ENCODE measurements at places on chromosomes 4 and X.

- no peak for DNase-seq
Observed at GRCh38 chr4:2071912-2072867, 13.1 kb downstream of the NAT8L start.

DNA sequence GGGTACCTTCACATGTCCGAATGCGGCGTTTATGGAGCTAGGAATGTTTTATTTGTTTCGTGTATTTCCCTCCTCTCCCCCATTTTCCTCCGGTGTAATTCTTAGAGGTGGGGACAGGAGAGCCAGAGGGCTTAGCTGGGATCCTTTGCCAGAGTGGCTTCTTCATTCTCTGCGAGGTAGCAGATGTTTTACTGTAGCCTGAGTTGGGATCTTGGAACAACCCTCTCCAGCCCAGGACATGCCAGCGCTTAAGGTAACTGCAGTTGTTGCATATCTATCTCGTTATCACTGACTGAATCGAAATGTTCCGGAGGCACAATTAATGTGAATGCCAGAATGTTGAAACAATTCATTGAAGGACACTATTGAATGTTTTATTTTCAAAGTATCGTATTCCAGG, 59.0 kb upstream of the DYNLT3 start:
- no peak for DNase-seq

DNA sequence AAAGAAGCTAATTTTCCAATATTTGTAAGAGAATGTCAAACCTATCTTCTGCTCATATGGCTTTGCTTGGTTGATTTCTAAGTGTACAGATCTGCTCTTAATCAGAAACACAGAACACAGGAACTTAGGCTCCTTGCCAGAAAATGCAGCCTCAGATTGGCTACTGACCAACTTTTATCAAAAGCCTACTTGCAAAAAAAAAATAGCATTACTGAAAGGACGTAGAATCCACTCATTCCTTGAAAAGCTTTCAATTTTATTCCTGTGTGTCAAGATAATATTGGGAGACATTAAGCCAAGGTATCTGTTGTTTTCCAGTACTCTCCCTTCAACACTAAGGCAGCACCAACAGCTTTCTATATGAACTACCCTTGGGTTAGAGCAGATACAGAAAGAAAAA, 127.6 kb upstream of the INTU start:
- DNase-seq: no peak

GRCh38 chrX:150229030-150229429, 134.1 kb upstream of the MAMLD1 start:
- no peak for DNase-seq

- no peak for DNase-seq
Observed at GRCh38 chrX:100648458-100649417, 4.7 kb downstream of the SRPX2 start.

DNA sequence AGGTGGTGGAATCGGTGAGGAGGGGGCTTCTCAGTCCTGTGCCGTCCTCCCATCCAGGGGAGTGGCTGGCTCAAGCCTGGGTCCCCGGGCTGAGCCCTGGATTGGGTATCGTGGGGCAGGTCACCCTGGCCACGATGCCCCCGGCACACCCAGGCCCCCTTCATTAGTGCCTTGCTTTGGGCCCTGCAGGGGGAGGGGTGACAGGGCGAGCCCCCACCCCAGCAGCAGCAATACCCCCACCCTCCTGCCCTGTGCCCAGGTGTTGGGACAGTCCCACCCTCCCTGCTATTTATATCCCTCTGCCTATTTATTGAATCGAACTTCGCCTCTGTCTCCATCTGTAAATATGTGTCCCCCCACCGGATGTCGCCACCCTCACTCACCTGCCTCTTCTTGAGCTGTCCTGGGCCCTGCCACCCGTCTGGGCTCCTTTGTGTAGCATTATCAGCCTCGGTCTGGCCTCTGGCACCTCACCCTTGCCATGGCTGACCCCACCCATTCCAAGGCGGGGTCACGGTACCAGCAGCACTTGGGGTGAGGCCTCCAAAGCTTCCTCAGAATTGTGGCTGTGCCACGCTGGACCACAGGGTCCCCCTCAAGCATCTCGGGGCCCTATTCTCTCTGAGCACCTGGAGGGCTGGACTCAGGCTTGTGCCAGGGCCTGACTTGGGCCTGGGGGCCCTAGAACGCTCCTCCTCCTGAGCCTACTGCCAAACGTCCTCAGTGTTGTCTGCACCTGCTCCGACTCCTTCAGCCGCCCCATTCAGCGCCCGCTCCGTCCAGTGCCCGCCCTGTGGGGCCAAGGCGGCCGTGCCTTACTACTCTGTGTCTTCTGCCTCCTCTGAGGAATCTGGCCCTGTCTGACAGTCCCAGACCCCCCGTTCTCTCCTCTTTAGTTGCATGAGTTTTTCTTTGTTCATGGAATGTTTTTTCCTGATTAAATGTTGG, 6.1 kb downstream of the LAGE3 start:
- DNase-seq: no peak

GRCh38 chr4:86530183-86530582, 63.9 kb upstream of the PTPN13 start:
- DNase-seq: no peak

DNA sequence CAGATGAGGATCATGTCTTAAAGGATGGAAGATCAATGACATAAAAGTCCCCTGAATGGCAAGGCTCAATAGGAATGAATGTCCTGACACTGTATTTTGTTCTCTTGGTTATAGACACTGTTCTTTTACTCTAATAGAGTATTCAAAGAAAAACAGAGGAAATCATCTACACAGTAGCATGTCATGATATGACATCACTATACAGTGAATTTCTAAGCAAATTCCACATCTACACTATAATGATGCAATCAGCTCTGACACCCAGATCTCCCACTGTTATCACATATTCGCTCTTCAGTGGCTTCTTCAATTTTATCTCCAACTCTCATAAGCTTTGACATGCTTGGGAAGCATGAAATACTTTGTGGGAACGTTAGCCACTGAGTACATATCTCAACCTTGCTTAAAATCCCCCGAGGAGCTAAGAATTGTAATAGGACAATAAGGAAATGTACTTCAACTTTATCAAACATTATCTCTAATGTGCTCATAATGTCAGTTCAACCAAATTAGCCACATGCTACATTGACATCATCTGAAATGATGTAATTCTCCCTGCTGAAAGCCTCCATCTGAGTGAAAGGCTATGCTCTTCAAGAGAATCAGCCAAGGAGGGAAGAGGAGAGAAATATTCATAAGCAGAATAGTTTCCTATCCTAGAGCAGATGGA, 139.6 kb upstream of the PTCHD1 start:
- DNase-seq: no peak

DNA sequence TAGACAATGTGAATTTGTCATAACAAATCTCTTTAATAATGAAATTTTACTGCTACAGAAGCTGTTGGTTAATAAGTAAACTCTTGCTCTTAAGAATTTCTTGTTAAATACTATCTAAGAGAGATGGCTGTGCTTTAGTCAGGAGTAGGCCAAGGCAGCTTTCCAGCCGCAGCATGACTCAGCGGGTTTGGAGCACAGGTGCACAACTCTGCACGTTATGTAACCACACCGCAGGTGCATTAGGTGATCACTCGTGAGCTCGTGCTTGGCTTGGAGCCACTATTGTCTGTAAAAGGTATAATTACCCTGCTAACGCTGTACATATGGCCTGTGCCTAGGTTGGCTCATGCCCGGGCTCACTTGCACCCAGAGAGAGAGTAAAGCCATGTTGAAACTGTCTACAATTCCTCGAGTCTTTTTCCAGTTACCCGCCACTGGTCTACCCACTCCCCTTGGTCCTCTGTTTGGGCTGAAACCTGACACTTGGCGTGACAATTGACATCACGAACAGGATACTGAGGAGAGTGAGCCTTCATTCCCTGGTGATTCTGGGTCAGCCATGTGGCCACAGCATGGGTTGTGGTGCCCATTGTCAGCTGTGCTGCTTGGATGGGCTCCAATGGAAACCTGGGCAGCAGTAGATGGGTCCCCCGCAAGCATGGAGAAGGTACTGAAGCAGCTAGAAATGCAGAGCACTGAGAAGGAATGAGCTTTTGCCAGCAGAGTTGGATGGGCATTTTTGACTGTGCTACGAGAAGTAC, 18.4 kb upstream of the ANAPC4 start:
- no peak for DNase-seq

- DNase-seq: no peak
Observed at GRCh38 chrX:54534271-54534670, 4.3 kb downstream of the GNL3L start.

DNA sequence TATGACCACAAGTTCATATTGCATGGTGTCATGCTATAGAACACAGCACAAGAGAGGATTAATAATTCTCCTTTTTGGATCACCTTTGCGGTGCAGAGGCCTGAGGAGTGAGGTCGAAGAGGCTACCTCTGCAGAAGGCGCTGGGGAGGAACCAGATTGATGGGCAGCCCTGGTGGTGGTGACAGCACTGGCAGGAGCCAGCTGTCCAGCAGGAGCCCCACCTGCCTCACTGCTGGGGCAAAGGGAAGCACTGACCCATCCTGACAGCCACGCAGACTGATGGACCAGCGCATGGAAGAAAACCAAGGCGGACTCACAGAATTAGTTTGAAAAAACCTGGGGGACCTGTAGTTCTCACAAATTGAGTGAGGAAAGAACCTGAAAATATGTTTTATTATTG, 50.9 kb downstream of the COX18 start:
- no peak for DNase-seq

GRCh38 chrX:45621376-45622041, 420.8 kb upstream of the DIPK2B start:
- DNase-seq: no peak

DNA sequence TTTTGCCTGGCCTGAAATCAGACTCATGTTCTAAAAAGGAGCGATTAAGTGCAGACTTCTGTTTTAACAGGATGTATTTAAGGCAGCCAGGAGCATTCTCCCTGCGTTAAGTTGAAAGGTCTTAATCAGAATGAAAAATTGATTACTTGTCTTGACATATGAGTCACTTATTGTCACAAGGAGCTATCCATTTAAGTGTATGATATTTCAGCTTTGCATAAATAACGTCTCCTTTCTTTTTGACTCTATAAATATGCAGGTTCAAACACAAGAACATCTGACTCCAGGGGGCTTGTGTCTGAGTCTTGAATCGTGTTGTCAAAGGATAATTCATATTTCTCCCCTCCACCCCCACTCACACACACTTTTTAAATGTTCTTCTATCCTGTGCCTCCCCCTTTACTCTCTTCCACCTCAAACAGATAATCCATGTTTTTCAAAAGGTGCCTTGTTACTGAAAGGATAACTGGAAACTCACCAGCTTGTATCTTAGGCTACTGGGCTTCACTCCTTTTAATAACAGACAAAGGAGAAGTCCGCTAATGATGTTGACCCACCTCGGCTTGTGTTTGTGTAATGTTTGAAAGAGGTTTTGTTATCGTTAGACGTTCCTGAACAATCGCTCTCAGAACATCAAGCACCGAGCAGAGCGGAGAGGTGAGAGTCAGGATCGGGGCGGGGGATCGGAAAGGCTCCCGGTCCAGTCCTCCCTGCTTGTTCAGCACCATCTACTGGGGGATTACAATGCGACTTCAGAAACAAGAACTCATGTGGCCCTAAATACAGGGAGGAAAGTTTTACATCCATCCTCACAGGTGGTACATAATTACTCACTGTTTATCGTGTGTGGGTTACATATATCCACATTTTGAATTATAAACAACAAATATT, 107.5 kb upstream of the RPL34 start:
- no peak for DNase-seq

DNA sequence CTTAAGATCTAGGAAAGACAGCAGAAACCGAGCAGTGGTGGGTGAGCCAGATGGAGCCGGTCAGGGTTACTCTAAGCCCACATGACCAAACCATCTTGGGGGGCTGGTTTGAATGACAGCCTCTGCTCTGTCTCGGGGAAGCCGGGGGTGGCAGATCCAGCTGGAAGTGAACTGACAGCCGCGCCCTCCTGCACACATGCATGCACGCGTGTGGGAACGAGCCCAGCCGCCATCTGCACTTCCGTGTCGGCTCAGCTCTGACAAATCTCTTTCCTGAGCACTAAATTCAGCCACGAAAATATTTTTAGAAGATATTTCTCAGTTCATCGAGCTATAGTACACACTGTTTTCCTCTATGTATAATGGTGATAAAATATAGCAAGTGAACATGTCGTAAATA, 115.5 kb downstream of the DCTD start:
- DNase-seq: no peak

GRCh38 chrX:118346258-118347094, 570 bp downstream of the WDR44 start:
- peak; percentile 29 for DNase-seq

DNA sequence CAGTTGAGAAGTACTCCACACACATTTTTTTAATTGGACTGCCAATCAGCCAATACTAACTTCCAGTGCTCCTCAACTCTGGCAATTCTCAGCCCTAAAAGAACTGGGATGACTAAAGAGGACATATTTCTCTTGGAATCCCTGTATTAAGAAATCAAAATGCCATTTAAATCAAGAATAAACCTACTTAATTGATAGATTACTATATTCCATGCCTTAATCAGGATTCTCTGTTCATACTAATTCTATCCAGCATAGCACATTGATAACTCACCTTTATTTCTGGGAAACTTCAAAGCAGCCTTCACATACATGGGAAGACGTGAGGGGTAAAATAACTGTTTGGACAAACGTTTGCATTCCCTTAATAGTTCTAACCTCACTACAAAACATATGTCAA, 93.0 kb upstream of the DKK2 start:
- DNase-seq: no peak

DNA sequence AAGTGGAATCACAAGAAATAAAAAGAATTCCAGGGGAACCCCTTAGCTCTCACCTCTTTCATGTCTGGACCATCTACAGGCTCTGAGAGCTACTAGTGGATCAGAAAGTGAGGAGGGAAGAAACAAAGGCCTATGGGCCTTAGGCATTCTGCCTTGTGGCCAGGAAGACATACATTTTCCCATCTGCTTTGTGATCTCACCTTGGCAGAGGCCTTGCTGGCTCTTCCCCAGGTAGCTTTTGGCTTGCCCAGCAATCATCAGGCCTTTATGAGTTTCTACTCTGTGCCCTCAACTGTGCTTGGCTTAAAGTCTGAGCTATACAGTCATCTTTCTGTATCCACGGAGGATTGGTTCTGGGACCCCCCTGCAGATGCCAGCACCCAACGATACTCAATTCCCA, 28.3 kb upstream of the CD99L2 start:
- DNase-seq: no peak

- DNase-seq: no peak
Observed at GRCh38 chr4:38930707-38931106, 63.1 kb downstream of the FAM114A1 start.

GRCh38 chrX:110944751-110945675, 149.4 kb upstream of the CHRDL1 start:
- DNase-seq: no peak

GRCh38 chr4:152099555-152099954, 338.7 kb upstream of the GATB start:
- no peak for DNase-seq

GRCh38 chrX:10512258-10512657, 108.1 kb downstream of the MID1 start:
- DNase-seq: no peak

- DNase-seq: no peak
Observed at GRCh38 chrX:150649096-150649870, 43.9 kb upstream of the MTMR1 start.

Measured in GF-D8 (cell line).